ENCODE measurements at places on chromosomes 12 and 14.
A peak's percentile ranks its signal among the peaks of the same experiment; 100 is the strongest.

DNA sequence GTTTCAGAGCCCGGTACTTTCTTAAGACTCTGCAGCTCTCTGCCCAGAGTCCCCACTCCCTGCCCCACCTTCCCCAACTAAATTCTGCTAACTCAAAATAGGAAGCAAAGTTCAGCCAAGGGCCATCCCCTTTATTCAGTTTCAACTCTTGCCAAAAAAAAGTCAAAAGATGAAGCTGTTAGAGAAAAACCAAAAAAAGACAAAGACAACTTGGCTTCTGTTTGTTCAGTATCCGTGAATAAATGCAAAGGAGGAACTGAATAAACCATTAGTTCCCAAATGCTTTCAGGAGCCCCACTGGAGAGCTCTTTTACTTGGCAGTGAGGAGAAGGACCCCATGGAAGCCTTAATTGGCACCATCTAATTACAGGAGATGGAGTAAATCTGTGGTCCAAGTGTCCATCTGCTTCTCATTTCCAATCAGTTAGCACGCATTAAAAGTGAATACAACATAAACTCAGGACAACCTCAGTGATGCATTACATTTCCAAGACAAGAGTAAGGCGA lies 155.4 kb upstream of the GZMB start:
- no peak for DNase-seq

DNA sequence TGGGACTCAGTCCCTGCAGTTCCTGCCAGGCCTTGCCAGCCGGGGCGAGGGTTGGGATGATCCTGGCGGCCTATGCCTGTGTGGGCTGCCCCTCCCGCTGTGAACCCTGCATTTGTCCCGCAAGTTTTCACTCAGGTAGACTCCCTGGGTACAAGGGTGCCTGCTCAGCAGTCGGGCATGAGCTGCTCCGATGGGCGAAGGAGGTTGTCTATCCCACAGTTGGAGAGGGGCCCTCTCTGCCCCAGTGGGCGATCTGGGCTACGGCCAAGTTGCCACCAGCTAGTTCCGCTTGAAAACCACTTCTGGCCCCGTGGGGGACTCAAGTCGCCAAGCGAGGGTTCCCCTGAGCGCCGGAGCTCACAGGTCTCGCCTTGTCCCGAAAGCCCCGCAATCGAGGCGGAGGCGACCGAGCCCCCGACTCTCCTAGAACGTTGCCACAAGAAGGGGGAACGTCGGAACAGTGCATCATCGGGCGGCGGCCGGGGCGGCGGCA lies 365 bp upstream of the TPI1 start:
- DNase-seq: no peak

- DNase-seq: no peak
Measured at GRCh38 chr12:132582582-132583410, 27.6 kb downstream of the LRCOL1 start.

DNA sequence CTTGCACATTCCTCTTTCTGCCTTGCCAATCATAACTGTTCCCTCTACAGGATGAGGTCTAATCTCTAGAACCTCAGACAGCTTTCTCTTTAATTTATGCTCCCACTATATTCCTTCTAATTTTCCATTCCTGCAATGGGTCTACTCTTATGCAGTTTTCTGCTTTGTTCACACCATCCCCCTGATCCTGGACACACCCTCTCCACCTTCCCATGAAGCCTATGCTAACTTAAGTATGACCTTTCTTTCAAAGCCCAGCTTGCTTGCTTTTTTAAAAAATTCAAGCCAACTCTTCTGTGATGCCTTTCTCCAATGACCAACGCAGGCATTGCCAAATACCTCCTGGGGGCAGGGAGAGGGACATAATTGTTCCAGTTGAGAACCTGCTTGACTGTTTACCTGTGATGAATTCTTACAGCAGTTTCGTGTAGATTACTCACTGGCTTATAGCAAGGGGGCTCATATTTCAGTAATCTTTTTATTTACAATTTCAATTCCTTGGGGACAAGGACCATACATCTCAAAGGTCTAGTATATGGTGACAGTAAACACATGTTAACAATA lies 7.8 kb downstream of the SLC38A1 start:
- DNase-seq: no peak

- peak; percentile 63 for DNase-seq
Measured at GRCh38 chr12:61993734-61994345, 266.4 kb upstream of the USP15 start.

DNA sequence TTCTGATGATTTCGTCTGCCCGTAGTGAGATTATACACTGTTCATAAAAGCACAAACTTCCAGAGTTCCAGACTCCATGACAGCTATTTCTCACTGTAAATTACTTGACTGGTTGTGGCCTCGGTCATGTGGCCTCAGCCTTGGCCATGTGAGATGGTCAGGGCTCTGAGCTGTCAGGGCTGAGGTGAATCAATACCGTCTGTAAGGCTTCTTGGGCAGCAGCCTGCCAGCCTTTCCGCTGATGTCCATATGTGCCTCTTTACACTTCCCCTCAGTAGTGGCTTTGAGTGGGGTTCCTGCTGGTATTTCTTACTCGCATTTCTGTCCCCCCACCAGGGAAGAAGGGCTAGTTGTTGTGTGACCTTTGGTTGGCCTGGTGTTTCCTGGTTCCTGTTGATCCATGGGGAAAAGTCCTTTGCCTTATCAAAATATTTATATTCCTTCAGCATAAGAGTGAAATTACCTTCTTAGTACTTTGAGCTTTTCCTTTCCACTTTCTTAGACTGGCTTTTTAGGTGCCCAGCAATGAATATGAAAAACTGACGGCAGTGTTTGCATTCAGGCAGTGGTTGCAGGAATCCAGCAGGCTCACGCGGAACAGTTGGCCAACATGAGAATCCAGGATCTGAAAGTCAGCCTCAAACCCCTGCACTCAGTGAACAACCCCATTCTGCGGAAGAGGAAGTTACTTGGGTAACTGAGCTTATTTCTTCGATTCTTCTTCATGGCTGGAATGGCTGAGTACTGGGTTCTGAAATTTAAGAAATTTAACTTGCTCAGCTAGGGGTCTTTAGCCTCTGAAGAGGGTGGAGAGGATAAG lies 46.1 kb downstream of the MAPKAPK5 start:
- DNase-seq: no peak

- no peak for DNase-seq
Measured at GRCh38 chr14:68379510-68380328, 413.1 kb downstream of the ZFP36L1 start.

DNA sequence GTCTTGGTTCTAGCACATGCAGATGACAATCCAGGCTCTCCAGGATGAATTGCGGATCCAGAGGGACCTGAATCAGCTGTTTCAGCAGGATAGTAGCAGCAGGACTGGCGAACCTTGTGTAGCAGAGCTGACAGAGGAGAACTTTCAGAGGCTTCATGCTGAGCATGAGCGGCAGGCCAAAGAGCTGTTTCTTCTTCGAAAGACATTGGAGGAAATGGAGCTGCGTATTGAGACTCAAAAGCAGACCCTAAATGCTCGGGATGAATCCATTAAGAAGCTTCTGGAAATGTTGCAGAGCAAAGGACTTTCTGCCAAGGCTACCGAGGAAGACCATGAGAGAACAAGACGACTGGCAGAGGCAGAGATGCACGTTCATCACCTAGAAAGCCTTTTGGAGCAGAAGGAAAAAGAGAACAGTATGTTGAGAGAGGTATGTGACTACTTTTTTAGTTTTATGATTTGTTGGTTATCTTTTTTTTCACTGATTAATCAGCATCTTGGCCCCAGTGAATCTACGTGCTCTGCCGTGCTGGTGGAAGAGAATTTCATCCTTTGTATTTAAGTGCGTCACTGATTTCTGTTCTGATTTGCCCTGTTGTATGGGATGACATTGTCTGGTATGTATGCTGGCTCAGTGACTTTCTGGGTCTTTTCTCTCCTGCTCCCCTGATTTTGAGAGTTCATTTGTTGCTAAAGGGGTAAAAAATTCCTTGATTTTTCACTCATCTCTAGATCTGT lies 92.3 kb downstream of the ERC1 start:
- DNase-seq: no peak

- no peak for DNase-seq
Measured at GRCh38 chr12:10364815-10365622, 24.8 kb downstream of the KLRK1 start.

GRCh38 chr12:27828196-27828595 lies 48.2 kb upstream of the MANSC4 start:
- DNase-seq: no peak

GRCh38 chr12:87283111-87283510 lies 746.1 kb downstream of the C12orf50 start:
- DNase-seq: no peak

- DNase-seq: no peak
Measured at GRCh38 chr14:52312931-52313355, 1.2 kb upstream of the PTGER2 start.

DNA sequence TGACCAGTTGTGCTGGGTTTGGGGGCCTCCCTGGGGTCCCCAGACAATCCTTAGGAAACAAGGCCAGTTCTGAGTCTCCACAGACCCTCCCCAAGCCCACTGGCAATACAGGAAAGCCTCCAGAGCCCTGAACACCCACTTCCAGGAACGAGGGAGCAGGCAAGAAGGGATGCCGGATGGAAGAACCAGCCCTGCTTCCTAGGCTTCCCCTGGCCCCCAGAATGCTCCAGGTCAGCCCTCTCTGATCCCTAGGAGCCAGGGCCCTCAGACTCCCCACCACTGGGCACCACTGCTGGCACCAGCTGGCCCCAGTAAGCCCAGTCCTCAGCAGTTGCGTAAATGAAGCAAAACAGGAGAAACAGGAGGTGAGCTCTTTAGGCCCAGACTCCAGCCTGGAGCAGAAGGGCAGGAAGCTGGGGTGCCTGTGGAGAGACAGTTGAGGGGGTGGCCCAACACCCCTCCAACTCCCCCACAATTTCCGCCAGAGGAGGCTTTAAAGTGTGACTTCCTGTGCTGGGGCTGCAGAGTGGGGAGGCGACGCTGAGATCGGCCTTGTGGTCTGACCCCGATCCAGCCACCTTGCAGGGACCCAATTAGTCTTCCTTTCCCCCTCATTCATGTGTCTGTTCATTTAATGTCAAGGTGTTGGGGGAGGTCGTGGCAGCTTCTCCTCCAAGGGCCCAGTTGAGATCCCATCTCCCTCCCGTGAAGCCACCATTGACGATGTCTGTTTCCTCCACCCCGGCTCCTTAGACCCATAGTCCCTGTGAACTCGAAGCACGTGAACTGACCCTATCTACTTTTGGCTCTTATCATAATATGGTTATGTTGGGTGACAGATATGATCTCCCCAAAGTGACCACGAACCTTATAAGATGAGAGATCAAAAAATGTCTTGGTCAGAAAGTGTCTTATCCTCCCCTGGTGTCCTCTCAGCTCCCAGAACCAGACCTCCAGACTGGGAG lies 4.7 kb downstream of the TNFRSF1A start:
- no peak for DNase-seq

DNA sequence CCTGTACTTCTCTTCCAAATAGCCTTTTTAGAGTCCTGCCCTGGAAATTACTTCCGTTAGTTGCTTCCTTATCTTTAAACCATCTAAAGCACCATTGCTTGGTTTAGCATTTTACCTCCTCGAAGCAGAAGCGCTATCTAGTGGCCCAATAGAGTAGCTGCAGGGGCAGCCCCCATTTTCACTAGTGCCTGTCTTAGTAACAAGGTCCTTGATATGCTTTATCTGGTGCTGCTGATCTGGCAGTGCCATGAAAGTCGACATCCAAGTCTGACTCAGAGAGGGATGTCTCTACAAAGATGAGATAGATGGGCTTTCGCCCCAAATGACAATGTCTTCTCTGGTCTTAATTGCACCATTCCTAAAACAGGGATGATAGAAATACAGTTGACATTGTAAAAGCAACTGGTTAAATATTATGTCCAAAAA lies 25.0 kb upstream of the CIT start:
- peak; percentile 44 for DNase-seq

GRCh38 chr14:38442208-38442607 lies 186.3 kb upstream of the CLEC14A start:
- no peak for DNase-seq

DNA sequence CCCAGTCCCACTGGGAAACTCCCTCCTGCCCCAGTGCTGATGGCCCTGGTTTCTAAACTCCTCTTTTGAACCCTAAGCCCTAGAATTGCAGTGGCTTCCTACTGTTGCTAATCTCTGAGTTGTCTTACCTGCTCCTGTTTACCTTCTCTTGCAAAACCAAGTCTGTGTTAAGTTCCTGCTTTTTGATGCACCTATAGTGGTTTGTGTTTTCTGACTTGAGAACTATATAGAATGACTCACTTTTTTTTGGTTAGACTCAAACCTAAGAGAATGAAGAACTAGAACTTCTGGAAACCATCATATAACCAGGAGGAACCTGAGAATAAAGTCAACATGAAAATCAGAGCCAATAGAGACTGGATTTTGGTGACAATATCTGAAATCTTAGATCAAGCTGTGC lies 5.5 kb upstream of the GAS2L3 start:
- no peak for DNase-seq

DNA sequence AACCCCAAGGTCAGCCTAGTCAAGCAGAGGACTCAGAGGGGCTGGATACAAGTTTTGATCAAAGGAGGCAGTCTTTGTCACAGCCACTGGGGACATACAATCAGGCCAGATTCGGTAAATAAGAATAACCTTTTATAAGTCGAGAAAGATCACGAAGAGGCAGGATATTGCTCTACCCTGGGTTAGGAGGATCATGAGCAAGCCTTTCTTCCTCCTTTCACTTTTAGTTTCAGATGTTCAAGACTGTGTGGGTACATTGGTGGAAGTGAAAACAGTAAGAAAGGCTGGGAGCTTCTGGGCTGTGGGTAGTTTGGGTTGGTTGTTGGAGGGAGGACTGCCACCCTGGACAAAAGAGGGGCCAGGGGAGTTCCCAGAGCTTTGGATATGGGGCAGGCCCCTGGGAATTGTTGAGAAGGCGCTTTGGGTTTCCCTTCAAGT lies 127.7 kb downstream of the SNAPC1 start:
- no peak for DNase-seq

- DNase-seq: no peak
Measured at GRCh38 chr14:42420071-42420470, 813.4 kb downstream of the LRFN5 start.

GRCh38 chr12:82314406-82314892 lies 43.7 kb downstream of the CCDC59 start:
- DNase-seq: no peak

DNA sequence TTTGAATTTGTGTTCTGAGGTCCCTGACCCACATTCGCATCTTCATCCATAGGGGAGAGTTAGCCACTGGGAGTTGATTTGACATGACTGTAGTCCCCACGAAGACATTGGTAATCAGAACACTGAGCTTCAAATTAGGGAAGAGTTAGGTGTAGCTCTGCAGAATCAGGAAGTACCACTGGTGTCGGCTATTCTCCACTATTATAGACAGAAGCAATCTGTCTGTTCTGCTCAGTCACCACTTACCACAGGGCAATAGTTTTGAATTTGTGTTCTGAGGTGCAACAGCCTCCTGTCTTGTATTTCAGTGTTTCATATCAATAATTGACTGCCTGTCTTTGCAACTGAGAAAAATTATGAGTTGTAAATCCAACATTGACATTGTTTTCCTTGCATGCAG lies 407.6 kb downstream of the LRFN5 start:
- no peak for DNase-seq

DNA sequence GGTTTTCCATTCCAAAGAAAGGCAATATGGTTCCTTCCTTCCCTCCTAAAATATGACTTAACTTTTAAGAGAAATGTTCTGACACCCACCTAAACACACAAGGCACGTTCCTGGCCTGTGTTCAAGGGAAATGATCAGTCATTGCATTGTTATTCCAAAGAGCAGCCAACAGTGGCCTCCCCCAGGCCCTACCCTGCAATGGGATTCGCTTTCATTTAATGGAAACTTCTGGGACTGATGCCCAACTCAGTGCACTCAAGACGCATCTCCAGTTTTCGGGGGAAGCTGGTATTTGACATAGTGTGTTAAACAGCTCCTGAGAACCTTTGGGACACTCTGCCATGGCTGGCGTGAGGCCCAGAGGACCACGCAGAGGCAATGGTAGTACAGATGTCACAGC lies 65.9 kb downstream of the DDX51 start:
- no peak for DNase-seq

Data from SK-N-MC (cell line).